ENCODE measurements at places on chromosomes 7 and 10.

DNA sequence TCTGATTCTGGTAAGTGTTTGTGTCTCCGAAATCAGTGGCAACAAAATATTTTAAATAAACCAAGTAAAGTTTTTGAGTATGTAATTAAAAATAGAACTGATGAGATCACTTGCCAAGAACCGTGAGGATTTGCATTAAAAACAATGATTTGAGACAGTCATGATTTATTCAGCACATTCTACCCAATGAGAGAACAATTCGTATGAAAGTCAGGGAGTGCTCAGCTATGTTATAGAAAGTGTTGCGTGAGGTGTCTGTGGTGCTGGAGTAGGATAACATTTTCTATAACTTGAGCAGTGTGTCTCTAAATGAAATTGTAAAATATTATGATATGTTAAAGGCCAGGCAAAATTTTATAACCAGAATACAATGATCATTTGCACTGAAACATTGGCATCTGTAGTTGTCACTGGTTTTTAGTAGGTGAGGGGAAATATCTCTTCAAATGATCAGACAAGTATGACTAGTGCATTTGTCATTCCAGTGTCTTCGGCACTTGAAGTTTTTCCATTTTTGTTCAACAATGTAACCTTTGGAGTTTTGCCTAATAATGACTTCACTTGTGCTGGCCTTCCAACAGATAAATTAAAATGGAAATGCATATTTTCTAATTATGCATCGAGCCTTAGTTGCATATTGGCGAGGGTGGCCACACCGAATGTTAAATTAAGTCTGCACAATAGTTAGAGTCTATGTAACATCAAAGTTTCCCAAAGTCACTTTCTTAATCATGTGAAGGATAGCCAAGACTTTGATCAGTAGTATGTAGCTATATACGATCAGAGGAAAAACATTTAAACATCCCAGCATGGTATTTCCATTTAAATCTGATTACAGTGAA lies 335.9 kb downstream of the GFRA1 start:
- peak; percentile 46 for DNase-seq

- DNase-seq = no peak
These were observed 21.9 kb downstream of the GRID1 start for GRCh38 chr10:86344714-86345161.

DNA sequence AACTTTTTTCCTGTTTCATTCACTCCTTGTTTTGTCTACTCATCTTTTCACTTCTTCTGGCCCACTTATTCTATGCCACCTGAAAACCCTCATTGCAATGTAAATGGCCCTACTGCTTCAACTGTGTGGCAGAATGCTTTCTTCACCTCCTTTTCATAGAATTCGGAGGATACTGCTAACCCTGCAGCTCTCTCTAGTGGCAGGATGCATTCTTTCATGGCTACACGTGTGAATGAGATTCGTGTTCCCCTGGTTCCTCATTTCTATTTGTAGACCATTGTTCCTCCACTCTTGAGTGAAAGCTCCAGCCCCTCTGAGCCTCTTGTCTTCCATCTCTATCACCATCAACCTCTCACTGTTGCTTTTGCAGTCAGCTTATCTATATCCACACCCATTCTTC lies 20.9 kb upstream of the CYP26C1 start:
- DNase-seq = peak; percentile 43

- DNase-seq = no peak
These were observed 7.4 kb downstream of the IFIT3 start for GRCh38 chr10:89335226-89335625.

DNA sequence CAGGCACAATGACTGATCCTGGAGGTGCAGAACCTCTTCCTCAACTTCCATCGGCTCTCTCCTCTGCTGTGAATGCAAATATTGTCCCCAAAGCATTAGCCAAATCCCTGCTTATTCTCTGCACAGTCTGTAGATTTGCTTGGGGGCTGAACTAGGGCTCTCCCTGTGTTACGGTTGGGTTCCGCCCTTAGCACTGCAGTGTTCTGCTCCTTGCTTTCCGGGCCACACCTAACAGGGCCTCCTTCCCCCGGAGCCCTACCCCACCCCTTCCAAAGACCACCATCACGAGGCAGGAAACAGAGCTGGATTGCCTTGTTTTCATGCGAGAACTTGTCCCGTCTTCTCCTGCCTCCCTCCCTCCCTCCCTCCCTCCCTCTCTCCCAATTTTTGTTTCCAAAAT lies 36.6 kb downstream of the SLC25A28 start:
- DNase-seq = no peak

- peak; percentile 27 for DNase-seq
These were observed 19.7 kb downstream of the MXI1 start for GRCh38 chr10:110226926-110227641.

GRCh38 chr7:45000093-45001032 lies at the start of gene CCM2:
TSS of gene CCM2 (plus strand) at chr7:45000201. CDS start at chr7:45000334, 133 bp downstream.
- peak; percentile 31 for DNase-seq

DNA sequence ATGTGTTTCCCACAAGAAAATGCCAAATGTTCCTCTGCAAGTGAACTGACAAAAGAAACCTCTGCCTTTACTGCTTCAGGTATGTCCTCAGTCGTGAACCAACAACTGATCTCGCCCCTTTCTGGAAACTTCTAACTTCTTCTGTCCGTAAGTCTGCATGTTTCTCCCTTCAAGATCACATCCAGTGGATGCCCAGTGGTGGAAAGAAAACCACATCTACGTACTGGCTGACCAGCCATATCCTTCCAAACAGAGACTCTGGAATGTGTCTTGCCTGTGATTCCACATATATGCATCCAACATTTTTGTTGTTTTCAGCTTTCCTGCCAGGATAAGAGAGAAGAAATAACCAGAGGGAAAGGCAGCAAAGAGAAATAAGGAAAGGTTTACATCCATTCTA lies 152.7 kb downstream of the GLI3 start:
- DNase-seq = no peak

DNA sequence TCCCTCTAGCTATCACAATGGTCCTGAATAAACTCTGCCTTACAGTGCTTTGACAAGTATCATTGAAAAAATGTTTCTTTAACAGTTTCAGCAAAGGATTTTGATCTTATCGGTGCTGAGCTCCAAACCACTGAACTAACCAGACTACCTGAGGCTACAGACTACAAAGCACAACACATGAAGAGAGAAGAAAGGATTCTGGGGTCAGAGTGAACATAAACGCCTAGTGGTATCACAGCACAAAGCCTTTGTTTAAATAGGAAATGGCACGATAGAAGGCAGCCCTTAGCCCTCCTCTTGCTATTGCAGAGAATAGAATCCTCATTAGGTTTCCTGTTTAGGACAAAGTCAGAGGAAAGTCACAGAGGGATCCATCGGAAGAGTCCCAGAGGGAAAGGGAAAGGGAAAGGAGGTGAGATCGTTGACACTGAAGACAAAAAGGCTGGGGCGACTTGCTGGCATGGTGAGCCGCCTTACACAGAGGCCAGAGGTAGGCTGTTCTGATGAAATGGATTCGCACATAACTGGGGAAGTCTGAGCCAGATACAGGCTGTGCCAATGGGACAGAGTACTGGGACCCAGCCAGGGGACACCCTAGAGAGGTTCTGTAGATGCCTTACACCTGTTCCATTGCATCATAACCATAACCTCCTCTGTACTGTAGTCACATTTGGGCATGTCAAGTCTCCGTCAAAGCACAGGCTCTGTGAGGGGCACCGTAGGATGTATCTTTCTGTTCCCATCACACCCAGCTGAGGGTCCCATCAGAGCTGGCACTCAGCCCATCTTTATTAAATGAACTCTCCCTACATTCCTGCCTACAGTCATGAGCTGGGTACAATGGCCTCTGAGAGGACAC lies 71.5 kb downstream of the XPNPEP1 start:
- no peak for DNase-seq

DNA sequence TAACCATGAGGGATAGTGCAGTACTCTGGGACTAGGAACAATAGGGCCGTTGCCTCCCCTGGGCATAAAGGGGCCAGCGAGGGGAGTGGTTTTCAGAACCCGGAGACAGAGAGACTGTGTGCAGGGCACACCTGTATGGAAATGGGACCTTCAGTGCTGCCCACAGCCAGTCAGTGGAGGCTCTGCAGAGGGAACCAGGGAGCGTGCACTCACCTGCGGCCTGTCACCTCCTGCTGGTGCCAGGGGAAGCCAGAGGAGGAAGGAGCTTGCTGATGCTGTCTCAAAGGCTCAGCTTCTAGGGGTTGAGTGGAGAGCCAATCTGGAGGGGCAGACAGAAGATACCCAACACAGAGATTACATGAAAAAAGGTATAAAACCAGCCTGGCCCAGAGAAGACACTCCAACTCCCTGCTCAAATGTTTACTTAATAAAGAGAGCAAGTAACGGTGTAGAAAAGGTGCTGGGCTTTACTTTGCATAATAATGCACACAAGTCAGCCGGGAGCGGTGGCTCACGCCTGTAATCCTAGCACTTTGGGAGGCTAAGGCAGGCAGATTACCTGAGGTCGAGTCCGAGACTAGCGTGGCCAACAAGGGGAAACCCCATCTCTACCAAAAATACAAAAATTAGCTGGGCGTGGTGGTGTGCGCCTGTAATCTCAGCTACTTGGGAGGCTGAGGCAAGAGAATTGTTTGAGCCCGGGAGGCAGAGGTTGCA lies 35.5 kb upstream of the WAPL start:
- DNase-seq = no peak

- no peak for DNase-seq
These were observed 173.2 kb downstream of the BUB3 start for GRCh38 chr10:123327450-123327849.

DNA sequence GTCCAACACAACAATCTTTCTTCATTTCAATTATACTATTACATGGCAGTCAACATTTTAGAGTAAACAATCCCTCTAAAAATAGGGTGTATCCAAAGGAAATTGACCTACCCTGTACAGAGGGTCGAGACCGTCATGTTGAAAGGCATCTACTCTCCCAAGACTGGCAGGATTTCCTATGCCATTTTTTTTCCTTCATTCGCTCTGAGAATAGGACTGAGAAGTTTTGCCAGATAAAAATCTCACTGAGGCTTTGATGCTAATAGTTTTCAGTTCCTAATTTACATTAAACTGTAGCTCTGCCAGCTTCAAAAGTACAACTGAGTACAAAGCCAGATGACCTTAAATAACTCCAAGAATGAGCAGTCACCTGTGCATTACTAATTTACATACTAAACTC lies 84.5 kb upstream of the SEMA3C start:
- no peak for DNase-seq

DNA sequence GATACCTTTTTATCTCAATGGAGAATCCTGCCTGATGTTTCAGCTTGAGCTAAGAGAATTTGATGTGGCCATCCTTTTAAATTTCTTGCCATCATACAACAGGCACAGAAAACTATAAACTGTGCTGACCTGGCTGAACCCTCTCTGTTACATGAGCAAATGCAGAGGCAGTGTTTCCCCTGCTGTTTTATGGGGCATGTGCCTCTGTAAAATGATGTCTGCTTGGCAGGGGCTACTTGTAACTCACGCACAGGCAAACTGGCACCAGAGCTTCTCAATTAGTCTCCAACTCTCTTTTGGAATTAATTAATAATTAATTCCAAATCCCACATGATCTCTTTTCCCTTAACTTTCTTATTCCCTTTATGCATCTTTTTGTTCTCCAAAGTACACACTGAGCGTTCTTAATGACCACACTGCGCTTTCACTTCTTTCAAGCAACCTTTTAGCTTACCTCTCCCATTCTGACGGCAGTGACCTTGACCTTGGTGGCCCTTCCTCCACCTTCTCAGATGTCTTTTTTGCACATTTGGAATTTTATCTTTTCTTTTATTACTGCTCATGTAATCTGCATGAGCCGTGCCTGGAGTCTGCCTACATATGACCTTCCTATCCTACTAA lies 334.0 kb downstream of the PLXNA4 start:
- DNase-seq = no peak

DNA sequence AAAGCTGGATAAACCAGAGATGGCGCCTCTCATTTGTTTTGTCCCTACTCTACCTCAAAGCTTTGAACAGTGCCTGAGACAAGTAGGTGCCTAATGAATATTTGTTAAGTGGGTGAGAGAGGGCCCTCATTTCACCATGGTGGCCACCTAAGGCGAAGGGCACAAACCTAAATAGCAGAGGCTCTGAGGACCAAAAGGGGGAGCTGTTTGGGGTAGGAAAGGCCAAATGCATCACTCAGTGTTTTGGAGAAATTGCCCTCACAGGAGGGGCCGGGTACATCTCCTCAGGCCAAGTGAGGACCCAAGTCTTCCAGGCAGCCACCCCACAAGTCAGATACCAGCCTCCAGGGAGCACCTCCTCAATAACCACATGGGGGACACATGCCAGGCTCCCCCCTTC lies 14.0 kb downstream of the IMPDH1 start:
- no peak for DNase-seq

- DNase-seq = no peak
These were observed 23.9 kb upstream of the DNAJB6 start for GRCh38 chr7:157312941-157313340.

GRCh38 chr10:70233109-70233938 lies at the start of gene PPA1:
TSS of gene PPA1 (minus strand) at chr10:70233429. CDS start at chr10:70233327, 102 bp downstream.
- DNase-seq = peak; percentile 94

DNA sequence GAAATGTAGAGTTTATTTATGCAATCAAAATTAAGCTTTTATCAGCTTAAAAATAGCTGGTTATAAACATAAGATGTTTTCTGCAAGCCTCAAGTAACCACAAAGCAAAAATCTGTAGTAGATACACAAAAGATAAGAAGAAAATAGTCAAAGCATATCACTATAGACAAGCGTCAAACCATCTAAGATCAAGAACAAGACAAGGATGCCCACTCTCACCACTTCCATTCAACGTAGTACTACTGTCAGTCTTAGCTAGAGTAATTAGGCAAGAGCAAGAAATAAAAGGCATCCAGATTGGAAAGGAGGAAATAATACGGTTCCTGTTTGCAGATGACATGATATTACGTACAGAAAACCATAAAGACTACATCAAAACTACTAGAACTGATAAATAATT lies 17.5 kb upstream of the CYP2E1 start:
- no peak for DNase-seq

GRCh38 chr10:71788954-71789353 lies 15.6 kb upstream of the VSIR start:
- no peak for DNase-seq

DNA sequence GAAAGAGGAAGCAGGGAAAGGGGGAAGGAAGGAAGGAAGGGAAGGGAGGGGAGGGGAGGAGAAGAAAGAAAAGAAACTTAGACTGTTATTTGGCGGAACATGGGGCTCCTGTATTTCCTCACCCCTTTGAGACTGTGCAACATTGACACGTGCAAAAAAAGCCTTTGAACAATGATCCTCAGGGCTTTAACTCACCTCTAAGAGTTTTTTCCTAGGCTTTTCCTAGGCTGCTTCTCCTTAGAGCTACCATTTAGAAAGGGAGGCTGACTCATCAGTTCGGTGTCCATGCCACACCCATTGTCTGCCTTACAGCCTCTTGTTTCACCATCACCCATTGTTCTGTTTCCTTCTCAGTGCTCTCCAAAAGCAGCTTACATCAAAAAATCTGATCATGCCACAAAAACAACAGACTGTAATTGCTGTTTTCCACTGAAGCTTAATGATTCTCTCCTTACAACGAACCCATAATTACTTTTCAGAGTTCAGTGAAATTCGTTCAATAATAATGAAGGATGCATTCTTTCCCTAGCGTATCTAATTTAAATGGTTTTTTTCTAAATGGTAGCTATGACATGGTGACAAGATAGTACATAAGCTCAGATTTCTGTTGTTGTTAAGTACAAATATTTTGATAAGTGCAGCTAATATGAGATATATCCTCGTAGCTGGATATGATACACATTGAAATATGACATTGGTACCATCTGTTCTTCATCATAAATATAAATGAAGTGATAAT lies 90.8 kb downstream of the PRLHR start:
- peak; percentile 34 for DNase-seq

GRCh38 chr10:74643596-74643975 lies 182.8 kb upstream of the KAT6B start:
- no peak for DNase-seq

- DNase-seq = no peak
These were observed 486.7 kb upstream of the LRRN3 start for GRCh38 chr7:110604206-110604605.
